Activated gamma-delta T cell (primary cell): ENCODE measurements at places on chromosomes 6 and 20.

- DNase-seq, result no peak
These were observed 111.7 kb downstream of the PREX1 start for GRCh38 chr20:48716086-48716485.

DNA sequence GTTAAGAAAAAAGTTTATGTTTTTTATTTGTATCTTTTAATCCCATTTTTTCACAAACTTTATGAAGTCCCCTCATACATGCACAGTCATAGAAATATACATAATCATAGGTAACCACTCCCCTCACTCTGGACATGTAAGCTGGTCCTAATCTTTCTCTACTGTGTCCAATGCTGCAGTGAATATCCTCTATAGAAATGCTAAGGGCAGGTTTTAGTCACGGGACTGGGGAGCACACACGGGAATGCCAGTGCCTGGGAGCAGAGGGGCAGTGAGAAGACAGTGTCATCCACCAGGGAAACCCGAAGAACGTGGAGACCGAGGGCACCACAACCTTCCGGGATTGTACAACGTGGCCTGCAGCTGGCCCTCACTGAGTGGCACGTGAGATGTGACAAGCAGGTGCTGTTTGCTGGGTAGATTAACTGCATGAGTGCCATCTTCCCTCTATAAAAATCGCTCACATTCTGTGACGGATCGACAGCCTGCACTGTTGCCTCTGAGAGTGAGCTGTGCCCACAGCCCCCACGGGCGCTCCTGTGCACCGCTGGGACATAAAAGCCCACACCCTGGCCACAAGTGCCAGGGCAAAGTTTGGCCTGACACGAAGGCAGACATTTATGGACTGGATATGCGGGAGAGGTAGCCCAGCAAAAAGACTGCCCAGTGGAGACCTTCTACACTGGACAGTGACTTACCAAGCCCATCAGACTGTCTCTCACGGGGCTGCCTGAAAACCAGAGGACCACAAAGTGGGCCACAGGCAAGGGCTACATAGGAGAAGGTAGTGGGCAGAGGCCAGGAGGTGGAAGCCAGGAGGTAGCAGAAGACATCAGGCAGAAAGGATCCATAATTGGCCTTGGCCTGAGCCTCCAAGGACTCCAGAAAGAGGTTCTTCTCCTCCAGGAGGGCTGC is 63.2 kb downstream of the FGD2 start:
- DNase-seq, result no peak

DNA sequence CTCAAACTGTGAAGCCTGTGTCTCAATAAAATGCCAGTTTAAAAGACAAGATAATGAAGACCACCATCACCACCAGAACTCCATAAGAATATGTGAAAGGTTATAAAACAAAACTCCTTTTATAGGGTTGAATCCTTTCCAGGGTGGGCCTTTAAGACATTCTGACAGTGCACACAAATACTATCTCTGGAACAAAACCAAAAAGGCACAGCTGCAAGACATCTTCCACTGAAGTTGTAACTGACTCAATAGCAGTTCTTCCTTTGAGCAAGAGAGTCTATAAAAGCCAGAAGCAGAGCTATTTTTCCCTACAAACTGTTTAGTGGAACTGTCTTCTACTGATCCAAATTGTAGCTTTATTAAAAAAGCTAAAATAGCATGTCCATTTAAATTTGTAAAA is 81.6 kb downstream of the EPB41L2 start:
- DNase-seq, result no peak

DNA sequence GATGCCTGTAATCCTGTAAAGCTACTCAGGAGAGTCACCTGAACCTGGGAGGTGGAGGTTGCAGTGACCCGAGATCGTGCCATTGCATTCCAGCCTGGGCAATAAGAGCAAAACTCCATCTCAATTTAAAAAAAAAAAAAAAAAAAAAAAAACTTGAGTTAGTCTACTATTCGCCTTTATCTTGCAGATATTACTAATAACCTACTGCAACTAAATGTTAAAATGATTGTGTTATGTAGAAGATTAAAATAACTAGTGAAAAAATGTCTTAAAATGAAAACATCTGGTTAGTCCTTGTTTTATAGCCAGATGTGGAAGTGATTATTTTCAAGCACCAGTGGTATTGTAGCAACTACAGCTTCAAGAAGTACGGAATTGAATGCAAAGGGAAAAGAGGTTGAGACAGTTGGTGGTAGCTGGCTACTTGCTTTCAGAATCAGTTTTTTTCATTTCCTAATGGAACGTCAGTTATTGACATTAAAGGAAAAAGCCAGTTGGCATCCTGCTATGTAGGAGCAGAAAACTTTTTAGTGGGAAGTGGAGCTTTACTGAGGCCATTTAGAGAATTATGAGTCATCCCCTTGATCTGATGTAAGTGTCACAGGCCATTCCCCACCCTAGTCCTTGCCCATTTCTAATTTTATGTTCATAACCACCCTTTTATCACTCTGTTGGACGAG is 43.8 kb upstream of the DYNLRB1 start:
- no peak for DNase-seq

GRCh38 chr6:151142676-151143075 is 97.1 kb upstream of the AKAP12 start:
- no peak for DNase-seq

- no peak for DNase-seq
These were observed 9.0 kb downstream of the TEAD3 start for GRCh38 chr6:35487658-35488516.

- no peak for DNase-seq
These were observed 365.7 kb downstream of the ZFAND3 start for GRCh38 chr6:38185244-38185643.

GRCh38 chr6:31546958-31547726 is at the start of gene NFKBIL1:
TSS of gene NFKBIL1 (plus strand) at chr6:31547608. CDS start at chr6:31547695, 87 bp downstream.
- peak; percentile 43 for DNase-seq

GRCh38 chr6:13725570-13725969 is 13.9 kb upstream of the RANBP9 start:
- no peak for DNase-seq

DNA sequence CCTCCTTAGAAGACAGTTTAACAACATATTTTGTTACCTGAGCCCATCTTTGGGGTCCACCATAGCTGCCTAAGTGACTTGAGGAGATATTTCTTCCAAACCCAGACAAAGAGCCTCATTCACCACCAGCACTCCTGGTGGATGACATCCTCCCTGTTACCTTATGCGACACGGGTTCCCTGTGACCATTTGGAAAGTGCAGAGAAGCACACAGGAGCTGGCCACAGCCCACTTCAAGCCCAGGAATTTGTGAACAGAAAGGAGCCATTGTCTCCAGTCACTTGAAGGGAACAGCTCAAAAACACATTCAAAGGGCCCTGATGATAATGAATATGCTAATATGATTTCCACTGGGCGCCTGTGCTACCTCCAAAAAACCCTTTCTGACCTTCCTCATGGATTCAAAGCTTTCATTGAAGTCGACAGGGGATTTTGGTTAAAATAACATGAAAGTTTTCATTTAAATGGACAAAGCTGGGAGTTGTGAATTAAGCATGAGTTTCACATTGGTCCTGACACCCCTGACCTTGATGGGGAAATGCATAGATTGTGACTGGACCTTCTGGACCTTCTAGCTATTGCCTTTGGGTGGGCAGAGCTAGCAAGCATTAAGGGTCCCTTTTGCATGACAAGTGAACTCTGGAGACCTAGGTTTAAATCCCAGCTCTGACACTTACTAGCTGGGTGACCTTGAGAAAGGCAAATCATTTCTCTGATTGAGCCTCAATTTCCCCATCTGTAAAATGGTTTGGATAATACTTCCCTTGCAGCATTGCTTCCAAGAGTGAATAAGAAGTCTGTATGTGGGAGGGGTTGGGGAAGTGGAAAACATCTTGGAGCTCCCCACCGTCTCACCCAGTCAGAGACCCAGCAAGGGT is 83.3 kb upstream of the SIRPA start:
- no peak for DNase-seq

DNA sequence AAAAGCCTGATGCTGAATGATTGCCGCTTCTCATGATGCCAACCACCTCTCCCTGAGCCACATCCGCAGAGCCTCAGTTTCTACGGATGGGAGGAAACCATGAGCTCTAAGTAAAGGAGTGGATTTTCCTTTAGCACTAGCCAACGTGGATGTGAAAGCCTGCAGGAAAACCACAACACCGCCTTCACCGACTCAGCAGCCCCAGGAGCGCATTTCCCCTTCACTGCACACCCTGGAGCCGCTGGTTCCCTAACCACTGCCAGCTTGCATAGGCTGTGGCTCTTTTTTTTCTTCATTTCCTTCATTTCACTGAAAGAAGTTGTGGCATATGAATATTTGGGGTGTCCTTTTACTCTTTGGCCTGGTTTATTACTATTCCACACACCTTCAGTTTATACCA is 50.5 kb upstream of the SSTR4 start:
- no peak for DNase-seq
